ENCODE measurements at places on chromosomes 2 and 18. TPM values are rescaled to one million over a fixed set of nuclear protein-coding genes. Genes with fewer than 3 reads are reported as not detected.

SCTR gene
- not detected for total RNA-seq

HOXD12 gene
- not detected for total RNA-seq

KLF7 gene
- 43.4 TPM for total RNA-seq

ZNF396 gene
- total RNA-seq = 2.5 TPM

LAMA3 gene
- total RNA-seq = not detected

SAG gene
- total RNA-seq = 0.02 TPM

CRYGC gene
- total RNA-seq = not detected

RAD51AP2 gene
- not detected for total RNA-seq

All from activated T-cell treated with anti-CD3 and anti-CD28 coated beads, Interleukin-2, amount 50 U/mL, for 72 hours (primary cell).